ENCODE measurements at places on chromosomes 11 and 22.
A peak's percentile ranks its signal among the peaks of the same experiment; 100 is the strongest.

- DNase-seq, result no peak
Observed at GRCh38 chr11:70745451-70745850, 347.1 kb downstream of the CTTN start.

DNA sequence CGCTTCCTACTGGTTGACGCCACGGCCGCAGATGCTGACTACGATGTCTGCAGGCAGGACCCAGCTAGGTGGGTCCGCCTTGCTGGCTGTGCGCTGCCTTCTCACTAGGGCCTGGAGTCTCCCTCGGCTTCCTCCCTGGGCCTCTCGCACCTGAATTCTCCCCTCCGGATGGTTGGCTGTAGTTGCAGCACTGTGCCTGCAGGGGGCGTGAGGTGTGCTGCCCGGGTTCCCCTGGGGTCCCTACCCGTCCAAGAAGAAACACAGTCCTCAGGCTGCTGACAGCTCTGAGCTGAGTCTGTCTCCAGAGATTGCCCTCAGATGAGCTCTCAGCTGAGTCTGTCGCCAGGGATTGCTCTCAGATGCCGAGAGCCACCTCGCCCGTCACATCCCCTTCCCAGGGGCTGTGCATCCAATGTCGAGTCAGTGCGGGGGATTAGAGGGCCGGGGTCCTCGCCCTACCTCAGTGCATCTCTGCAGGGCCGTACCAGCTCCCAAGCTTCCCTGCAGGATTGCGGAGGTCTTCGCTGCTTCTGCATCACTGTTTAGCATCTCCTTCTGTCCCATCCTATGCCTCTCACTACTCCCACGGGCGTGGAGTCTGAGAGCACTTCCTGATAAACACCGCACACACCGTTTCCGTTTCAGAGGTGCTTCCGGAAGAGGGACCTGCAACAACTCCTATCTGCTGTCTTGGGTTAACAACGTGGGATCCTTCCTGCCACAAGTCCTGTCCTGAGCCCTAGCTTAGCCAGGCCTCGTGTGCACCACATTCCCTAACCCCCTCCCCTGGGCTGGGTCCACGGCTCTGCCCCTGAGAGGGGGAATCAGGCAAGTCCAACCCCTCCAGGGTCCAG, 196.9 kb downstream of the CSNK2A3 start:
- DNase-seq, result peak; percentile 48

GRCh38 chr11:76773921-76774361, 9.2 kb upstream of the TSKU start:
- no peak for DNase-seq

DNA sequence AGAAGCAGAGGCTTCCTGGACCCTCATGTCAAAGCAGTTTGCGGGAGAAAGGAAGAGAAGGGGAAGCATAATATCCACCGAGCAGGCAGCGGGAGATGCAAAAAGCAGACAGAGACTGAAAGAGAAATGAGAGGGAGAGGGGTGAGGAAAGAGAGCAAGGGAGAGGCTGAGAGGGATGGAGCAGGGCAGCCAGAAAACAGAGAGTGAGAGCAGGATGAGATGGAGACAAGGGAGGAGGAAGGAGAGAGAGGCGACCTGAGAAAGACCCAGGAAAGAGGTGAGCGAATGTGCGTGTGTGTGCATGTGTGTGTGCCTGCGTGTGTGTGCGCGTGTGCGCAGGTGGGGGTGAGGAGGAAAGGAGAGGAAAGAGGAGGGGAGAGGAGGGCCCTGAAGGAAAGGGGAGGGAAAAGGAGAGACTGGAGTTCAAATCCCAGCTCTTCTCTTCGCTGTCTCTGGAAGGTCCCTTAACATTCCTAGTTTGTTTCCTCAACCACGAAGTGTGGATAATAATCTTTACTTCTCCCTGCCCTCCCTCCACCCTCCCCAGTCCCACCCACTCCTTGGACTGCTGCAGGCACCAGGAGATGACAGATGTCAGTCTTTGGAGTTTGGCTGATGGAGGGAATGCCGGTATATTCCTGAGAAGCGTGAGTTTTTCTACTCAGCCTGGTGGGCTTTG, 67.9 kb downstream of the ISX start:
- no peak for DNase-seq

DNA sequence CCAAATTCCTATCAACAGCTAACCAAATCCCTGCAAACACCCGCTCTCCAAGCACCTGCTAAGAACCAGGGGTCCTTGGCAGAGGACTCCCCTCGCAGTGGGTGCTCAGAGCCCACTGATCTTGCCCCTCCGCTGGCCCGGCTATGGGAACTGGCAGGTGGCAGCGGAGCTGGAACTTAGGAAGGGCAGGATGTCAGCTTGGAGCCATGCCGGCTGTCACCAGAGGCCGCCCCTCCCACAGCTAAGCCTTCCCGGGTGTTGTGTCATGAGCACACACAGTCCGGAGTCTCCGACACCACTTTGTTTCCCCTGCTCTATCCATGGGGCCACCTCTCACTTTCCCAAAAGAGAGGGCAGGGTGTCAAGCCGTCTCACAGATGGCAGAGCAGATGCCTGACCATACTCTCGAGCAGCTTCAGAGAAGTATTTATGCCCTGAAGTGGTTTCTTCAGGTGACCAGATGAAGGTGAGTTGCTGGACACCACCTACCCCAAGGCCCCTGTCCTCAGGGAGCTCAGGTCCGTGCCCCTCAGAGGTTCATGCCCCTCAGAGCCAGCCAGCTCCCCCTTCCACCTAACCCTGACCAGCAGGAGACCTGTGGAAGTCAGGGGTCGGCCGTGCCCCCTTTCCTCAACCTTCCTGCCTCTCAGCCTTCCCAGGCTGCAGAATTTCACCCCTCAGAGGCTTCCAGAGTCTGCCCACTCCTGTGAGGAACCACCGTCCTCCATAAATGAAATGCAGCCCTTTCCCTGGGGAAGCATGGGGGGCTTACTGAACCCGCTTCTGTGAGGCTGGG, 545.7 kb upstream of the B3GAT1 start:
- DNase-seq, result no peak

DNA sequence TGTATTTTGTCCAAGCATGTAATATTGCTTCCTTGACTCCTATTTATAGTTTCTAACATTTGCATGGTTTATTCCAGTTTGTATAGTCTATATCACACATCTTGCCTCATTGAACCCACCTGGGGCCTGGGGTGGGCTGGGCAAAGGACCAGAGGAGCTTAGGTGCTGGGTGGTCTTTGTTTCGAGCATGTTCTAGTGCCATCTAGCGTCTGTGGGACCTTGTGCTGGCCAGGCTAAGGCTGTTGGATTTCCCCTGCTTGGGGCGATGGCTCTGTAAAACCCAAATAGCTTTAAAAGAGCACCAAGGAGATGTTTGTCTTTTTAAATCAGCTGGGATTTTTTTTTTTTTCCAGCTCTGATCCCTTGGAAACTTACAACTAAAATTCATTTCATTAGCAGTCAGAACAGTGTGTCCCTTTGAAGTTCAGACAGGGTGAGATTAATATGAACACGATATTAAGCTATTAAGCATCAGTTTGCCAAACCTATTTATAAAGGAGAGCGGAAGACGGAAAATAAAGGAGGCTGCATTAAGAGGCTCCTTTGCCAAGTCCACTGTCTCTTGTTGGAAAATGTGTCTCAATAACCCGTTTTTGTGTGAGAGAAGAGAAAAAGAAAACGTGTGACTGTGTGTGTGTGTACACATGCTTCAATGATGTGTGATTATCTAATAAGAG, 157.4 kb downstream of the COMMD9 start:
- no peak for DNase-seq

DNA sequence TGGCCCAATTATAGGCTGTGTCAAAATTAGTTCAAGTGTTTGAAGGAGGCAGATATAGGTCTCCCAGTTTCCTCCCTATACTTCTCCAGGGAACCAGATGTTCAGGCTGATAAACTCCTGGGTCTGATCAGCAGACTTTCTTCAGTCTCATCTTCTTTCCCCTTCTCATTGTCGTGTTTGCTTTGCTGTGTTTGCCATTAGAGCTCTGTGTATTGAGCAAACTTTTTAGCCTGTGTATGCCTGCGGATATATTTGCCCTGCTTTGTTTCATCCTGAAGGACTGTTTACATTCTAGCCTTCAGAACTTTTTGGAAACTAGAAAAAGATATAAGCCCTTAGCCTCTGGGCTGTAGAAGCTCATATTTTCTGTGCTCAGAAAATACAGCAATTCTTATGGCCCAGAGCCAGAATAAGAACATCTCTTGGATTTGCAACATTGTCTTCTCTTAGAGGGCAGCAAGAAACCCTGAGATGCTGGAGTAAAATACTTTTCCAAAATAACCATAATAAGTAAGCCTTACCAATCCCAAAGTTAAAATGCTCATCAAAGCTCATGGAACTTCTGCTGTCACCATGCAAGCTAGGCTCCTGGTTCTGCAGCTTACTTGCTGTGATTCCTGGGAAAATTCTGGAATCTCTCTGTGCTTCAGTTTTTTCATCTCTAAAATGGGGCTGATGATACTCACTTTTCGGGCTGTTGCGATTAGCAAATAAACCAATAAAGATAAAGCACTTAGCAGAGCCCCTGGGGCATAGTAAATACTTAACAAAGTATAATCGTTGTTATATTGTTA, 34.1 kb upstream of the ME3 start:
- DNase-seq, result no peak

GRCh38 chr11:34846467-34846866, 69.7 kb downstream of the APIP start:
- no peak for DNase-seq

GRCh38 chr11:72589802-72590761, 84.1 kb downstream of the PDE2A start:
- DNase-seq, result peak; percentile 71

DNA sequence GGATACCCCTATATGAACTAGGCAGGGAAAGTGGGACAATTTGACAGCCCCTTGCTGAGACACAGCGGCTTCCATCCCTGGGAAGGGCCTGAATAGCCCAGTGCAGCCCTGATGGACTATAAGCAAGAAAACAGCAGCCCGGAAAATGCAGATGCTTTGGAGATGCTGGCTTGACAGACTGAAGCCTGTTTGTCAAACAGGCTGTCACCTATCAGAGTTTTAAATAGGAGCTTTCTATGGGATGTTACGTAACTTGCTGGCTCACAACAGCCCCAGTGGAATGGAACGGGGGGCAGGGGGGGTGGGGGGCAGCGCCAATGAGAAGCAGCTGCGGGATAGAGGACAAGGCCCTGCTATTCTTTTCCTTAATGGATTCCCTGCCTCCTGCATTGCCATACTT, 91.9 kb upstream of the NTM start:
- no peak for DNase-seq

- DNase-seq, result no peak
Observed at GRCh38 chr11:129242855-129243254, 50.7 kb upstream of the ARHGAP32 start.

DNA sequence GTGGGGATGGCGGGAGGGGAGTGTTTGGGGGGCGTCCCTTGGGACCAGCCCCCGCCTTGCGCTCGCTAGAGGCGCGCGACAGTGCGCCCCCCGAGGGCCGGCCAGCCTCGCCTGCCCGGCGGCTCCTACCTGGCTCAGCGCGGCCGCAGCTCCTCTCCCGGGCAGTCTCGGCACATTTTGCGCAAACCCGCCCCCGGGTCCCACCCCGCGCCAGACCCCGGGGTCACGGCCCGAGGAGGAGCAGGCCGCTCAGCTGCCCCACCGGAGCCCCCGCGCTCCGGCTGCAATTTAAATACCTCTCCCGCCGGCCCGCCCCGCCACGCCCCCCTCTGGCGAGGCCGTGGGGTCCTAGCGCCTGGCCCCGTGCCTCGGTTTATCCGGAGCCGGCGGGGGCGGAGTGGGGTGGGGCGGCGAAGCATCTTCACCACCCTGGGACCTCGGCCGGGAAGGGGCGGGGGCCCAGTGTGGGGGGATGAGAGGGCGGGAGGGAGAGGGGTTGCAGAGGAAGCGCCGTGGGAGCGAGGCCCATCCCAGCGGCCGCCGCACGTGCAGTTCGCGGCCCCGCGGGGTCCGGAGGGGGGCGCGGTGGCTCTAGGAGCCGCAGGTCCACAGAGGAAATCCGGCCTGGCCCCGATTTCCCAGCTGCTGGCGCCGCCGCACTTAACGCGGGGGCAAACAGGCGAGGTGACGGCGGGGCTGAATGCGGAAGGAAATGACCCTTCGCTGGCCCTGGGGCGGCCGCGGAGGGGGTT, at the start of gene LRRC32:
TSS of gene LRRC32 (minus strand) at position 263 of the 752 bp plus-strand sequence. CDS start 4,793 bp downstream, outside the sequence.
- no peak for DNase-seq

- no peak for DNase-seq
Observed at GRCh38 chr22:38304526-38304925, 12.7 kb downstream of the CSNK1E start.

GRCh38 chr11:107508201-107508857, 50.7 kb upstream of the CWF19L2 start:
- DNase-seq, result no peak

DNA sequence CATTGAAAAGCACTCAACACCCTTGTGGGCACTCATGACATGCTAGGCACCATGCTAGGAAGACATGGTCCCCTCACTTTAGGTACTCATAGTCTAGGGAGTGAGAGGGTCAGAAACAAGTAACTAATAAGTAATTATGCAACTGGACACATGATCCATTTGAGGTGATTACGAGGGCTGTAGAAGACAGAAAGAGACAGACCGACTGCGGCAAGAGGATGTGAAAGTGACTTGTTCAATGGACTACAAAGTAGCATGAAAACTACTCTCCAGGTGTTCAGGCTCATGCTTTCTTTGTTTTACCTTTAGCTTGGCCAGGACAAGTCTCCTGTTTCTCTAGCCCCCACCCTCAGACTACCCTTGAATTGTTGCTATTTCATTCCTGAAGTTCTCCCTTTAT, 310.8 kb upstream of the SORL1-AS1 start:
- no peak for DNase-seq

- DNase-seq, result no peak
Observed at GRCh38 chr11:30322191-30322590, 713 bp upstream of the ARL14EP start.

GRCh38 chr11:13446444-13446843, 16.6 kb downstream of the BTBD10 start:
- no peak for DNase-seq

- DNase-seq, result no peak
Observed at GRCh38 chr11:119403021-119403420, 20.0 kb downstream of the THY1 start.

- no peak for DNase-seq
Observed at GRCh38 chr11:126879516-126879915, 121.1 kb downstream of the KIRREL3 start.

DNA sequence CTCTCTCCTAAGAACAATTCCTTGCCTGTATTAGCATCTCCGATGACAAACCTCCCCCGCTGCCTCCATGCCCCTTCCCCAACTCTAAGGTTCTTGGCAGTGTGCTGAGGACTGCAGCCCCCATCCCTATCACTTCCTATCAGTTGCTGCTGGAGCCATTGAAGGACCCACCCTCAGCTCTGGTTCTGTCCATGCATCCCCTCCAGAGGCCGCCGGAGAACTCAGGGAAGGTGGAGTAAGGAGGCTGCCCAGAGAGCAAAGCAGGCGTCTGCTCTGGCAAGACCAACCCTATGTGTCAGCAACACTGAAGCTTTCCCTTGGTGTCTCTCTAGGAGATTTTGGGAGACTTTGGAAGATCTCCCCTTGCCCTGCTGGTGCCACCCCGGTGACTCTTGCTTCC, 1139.5 kb downstream of the TBC1D22A start:
- no peak for DNase-seq
